ENCODE measurements at places on chromosomes 1 and 21. TPM values are rescaled to one million over a fixed set of nuclear protein-coding genes. Genes with fewer than 3 reads are reported as not detected.

DNA sequence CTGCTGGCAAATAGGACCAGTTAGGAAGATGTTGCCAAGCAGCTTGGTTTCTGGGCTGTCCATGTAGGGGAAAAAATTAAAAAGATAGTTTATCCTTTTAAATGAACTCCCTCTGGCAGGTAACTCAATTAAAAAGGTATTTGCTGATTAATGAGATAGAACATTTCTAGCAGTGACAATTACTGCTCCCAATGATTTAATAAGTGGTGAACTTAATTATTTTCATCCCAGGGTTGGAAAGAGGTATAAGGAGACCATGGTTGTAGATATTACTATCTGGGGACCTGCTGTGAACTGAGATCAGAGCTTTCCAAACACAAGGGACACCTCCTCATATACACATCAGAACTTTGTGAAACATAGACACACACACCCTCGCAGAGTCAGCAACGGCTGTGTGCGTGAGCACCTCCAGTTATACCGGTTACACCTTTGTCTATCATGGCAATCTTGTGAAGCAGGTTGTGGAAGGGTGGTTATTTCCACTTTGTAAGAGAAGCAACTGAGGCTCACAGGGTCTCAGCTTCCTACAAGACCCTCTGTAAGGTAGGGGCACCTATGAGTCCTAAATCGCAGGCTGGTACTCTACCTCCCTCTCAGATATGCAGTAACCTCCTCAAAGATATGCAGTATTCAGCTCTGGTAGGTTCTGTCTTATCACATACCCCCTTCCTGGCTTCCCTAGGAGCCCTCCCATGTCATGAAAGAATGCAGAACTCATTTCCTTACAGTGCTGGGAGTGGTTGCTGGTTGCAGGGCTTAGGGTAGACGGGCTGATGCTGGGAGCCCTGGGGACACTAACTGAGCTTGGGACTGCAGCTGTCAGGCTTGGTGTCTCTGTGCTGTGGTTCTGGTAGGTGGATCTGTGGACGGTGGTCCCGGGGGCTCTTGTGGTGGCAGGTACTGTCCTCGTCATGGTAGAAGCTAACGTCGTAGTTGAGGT is 18.5 kb upstream of the MAGOH start:
- peak; percentile 61 for DNase-seq

Gene HNRNPCL1
- polyA plus RNA-seq, result not detected

GRCh38 chr1:2027961-2028583 is 8.9 kb downstream of the GABRD start:
- no peak for DNase-seq

GRCh38 chr1:205576805-205577761 is 54.7 kb downstream of the ELK4 start:
- peak; percentile 3 for DNase-seq

GRCh38 chr1:230517786-230518185 is 91.7 kb upstream of the PGBD5 start:
- DNase-seq, result peak; percentile 43

GRCh38 chr1:178579562-178579961 is 66.7 kb downstream of the TEX35 start:
- no peak for DNase-seq

DNA sequence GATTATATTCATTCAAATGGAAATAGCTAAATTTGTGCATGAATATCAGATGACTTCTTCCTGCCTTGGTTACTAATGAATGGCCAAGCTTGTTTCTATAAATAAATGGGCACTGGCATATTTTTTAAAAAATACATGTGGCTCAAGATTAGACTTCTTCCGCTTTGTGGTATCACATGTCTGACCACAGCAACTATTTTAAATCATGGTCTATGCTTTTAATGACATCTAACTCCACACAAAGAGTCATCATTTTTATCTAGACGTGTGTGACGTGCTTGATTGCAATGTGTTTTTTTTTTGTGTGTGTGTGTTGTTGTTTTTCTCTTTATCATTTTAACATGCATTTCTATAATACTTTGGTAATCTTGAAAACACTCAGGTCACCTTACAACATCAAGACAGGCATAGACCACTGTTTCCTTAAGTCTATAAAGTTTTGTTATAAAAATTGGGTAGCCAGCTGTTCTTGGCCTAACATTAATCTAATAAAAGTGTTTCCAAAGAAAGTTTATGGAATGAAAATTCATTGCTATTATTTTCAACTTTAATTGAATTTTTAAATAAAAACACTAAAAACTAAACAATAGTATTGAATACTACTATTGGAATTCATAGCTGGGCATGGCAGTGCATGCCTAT is 29.5 kb downstream of the RGS1 start:
- DNase-seq, result no peak

GRCh38 chr1:206136241-206136640 is 19.1 kb upstream of the AVPR1B start:
- no peak for DNase-seq

DNA sequence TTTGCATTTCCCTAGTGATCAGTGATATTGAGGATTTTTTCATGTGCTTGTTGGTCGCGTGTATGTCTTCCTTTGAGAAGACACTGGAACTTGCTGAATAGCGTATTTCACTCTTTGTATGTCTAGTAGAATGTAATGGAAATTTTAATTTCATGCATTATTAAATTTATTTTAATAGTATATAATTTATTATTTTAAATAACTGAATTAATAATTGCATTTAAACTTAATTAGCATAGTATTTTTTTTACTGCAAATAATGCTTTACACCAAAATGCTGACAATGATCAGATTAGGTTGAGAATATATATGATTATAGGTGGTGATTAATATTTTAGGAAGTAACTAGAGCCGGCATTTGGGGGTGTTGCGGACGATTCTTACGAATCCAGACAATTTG is 10.5 kb upstream of the MTARC1 start:
- no peak for DNase-seq

DNA sequence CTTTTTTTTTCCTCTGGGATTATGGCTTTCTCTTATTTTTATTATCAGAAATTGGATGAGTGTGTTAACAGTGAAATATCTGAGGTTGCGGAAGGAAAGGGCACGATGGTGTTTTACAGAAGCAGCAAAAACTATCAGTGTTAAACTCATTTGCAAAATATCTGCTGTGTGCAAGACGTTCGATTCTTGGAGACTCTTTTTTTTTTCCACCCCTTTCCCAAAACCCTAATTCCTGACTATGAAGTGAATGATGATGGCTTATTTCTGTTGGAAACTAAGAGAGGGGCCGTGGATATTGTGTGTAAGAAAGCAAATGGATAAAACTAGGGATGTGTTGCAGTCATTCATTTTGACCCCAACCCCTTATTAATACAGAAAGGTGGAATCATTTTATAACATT is 677 bp downstream of the NCAM2 start:
- peak; percentile 4 for DNase-seq

Gene GBP6
- not detected for polyA plus RNA-seq

GRCh38 chr1:183593356-183593755 is 3.1 kb upstream of the NCF2 start:
- no peak for DNase-seq

GRCh38 chr1:86289161-86289560 is 107.0 kb downstream of the ODF2L start:
- DNase-seq, result peak; percentile 46

GRCh38 chr1:156067262-156067661 is 6.3 kb downstream of the RAB25 start:
- no peak for DNase-seq

Gene EDN2
- 2.1 TPM for polyA plus RNA-seq

DNA sequence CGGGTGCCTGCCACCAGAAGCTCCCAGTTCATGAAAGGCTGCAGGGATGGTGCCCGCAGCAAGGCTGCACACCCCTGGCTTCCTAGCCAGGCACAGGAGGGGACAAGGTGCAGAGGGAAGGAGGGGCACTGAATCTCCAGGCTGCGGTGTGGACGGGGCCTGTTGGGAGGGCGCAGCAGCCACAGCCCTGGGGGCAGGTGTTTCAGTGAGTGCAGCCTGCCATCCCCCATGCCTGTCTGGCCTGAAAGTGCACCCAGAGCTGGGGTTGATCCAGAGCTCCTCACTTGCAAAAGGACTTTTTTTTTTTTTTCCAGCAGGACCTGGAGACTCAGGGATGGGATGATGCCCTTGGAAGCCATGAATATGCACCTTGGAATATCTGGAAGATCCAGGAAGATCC is 153.7 kb upstream of the C1orf174 start:
- no peak for DNase-seq

DNA sequence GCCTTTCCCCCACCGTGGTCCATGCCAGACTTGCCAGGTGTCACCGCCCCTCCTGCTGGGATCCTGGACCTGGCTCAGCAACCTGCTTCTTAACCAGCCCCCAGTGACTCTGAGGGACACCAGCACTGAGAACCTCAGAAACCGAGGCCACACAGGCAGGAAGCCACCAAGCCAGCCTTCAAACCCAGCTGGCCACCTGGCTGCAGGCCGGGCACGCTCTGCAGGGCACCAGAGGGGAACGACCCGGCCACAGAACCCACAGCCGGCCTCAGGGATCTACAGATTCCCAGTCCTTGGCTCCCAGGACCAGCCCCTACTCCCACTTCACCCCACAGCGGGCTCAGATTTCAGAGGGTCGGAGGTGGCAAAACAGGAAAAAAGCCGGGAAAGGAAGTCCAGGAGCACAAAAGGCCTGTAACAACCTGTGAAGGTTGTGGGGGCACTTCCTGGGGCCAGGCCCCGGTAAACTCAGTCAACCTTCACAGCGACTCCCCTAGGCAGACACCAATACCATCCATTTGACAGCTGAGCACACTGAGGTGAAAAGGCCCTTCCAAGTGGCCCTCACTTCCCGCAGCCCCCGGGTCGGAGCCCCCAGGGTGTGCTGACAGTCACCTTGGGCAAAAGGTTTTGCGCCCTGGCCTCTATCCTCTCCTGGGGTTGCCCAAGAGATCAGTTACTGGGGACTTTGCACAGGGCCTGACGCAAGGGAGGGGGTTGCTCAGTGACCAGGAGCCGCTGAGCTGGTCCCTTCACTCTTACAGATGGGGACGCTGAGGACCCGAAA is 14.1 kb downstream of the RUNX3 start:
- DNase-seq, result no peak

DNA sequence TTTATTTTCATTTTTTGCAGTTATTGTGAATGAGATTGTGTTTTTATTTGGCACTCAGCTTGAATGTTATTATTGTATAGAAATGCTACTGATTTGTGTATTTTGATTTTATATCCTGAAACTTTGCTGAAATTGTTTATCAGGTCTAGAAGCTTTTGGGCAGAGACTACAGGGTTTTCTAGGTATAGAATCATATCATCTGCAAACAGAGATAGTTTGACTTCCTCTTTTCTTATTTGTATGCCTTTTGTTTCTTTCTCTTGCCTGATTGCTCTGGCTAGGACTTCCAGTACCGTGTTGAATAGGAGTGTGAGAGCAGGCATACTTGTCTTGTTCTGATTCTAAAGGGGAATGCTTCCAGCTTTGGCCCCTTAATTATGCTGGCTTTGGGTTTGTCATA is 27.3 kb downstream of the ZNF691 start:
- no peak for DNase-seq

DNA sequence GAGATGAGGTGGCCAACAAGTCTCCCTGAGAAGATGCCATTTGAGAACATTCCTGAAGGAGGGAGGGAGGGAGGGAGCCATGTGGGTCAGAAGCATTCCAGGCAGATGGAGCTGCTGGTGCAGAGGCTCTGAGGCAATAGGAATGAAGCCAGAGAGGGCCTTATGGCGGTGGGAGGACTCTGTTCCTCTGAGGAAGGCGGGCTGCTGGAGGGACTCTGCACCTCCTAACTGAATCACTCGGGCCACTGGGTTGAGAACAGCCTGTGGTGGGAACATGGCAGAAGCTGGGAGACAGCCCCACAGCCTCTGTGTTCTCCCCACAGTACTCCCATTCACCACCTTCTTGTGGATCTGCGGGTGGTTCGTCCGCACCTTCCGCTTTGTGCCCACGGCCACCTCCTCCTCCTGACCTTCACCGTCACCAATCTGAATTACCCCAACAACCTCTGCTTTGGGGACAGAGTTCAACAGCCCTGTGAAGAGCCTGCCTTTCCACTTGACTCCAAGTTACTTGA is 2.4 kb upstream of the TMEM125 start:
- peak; percentile 20 for DNase-seq

GRCh38 chr1:48576565-48576964 is 104.6 kb upstream of the SPATA6 start:
- no peak for DNase-seq

DNA sequence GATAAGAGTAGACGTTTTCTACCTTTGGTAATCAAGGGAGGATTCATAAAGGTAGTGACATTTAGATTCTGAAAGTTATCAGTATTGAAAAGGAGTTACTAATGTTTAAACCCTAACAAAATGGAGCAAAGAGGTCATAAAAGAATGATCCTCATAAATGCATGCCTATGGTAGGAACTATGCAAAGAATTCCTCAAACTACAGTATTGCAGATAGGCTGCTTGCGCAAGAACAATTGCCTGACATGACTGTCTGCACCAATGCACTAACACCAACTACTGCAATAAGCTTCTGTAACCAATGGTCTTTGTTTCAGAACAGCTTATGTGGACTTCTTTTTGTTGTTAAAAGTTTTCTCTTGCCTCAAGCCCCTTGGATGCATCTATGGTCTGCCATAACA is 597.3 kb upstream of the ADGRL4 start:
- no peak for DNase-seq

Gene CIART
- 4.0 TPM for polyA plus RNA-seq

GRCh38 chr1:61588736-61589672 is 135.9 kb downstream of the TM2D1 start:
- peak; percentile 66 for DNase-seq

DNA sequence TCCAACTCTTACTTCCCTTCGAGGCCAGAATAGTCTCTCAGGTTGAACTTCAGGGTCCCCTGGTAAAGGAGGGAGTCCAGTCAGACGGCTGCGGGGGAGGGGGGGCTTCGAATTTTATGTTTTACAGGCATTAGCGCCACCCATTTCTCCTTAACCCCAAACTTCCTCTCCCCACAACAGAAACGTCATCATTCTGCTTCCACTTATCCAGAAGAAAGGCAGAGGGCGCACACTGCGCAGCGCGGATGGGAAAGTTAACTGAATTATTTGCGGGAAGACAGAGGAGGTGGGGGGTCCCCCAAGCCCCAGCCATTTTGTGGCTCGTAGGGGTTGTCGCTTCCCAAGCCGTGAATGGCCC is 529 bp upstream of the PRMT2 start:
- DNase-seq, result peak; percentile 40

Gene MAP3K7CL
- polyA plus RNA-seq, result 2.6 TPM

GRCh38 chr1:235625340-235625739 is 24.2 kb downstream of the GNG4 start:
- no peak for DNase-seq

DNA sequence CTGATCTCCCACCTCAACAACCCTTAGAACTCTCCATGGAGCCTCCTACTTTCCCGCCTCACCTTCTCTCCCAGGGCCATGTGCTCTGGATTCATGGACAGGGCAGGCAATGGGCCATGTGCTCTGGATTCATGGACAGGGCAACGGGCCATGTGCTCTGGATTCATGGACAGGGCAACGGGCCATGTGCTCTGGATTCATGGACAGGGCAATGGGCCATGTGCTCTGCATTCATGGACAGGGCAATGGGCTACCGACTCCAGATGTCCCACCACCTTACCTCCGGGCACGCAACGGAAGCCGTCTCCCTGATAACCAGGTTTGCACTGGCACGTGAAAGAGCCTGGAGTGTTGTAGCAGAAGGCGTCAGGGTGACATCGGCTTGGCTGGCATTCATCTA is 53.2 kb downstream of the NID1 start:
- no peak for DNase-seq
